Activated effector memory CD4-positive, alpha-beta T cell treated with anti-CD3 and anti-CD28 coated beads, Interleukin-2, amount 50 U/mL, for 16 hours (primary cell): ENCODE measurements at places on chromosomes 13 and 19.

DNA sequence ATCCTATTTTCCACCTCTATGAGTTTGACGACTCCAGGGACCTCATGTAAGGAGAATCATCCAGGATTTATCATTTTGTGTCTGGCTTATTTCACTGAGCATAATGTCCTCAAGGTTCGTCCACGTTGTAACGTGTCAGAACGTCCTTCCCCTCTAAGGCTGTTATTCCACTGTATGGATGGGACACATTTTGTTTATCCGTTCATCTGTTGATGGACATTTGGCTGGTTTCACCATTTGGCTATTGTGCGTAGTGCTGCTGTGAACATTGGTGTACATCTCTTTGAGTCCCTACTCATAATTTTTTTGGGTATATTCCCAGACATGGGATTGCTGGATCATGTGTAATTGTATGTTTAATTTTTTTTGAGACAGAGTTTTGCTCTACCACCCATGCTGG, 21.5 kb downstream of the CRTC1 start:
- DNase-seq, result no peak

- no peak for DNase-seq
Measured at GRCh38 chr13:105894697-105895096, 640.8 kb downstream of the EFNB2 start.

GRCh38 chr13:33636243-33636642, 181.7 kb upstream of the RFC3 start:
- no peak for DNase-seq

GRCh38 chr19:23716792-23717191, 29.8 kb upstream of the ZNF675 start:
- DNase-seq, result no peak

DNA sequence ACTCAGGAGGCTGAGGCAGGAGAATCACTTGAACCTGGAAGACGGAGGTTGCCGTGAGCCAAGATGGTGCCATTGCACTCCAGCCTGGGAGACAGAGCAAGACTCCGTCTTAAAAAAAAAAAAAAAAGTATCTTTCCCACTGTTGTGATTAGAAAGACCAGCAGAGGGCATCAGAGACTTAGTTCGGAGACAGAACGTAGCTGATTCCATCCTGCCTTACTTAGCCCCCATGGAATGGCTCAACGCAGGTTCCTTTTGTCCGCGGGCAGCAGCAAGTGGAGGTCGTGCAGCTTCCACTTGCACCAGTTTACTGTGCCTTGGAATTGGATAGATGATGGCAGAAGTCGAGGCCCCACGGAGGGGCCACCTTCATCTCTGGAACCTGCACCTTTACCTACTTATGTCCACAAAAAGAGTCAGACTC, 8.1 kb downstream of the TIMM29 start:
- DNase-seq, result no peak

GRCh38 chr19:51461723-51462161, 3.5 kb upstream of the SIGLEC8 start:
- no peak for DNase-seq

GRCh38 chr13:108425056-108425455, 155.5 kb downstream of the TNFSF13B start:
- DNase-seq, result no peak

- DNase-seq, result no peak
Measured at GRCh38 chr19:54199401-54199800, 1.3 kb upstream of the RPS9 start.
